ENCODE measurements at places on chromosomes 4 and X. TPM values are rescaled to one million over a fixed set of nuclear protein-coding genes. Genes with fewer than 3 reads are reported as not detected.

GRCh38 chr4:9936129-9936644 lies 85.1 kb downstream of the SLC2A9 start:
- DNase-seq, result no peak

DNA sequence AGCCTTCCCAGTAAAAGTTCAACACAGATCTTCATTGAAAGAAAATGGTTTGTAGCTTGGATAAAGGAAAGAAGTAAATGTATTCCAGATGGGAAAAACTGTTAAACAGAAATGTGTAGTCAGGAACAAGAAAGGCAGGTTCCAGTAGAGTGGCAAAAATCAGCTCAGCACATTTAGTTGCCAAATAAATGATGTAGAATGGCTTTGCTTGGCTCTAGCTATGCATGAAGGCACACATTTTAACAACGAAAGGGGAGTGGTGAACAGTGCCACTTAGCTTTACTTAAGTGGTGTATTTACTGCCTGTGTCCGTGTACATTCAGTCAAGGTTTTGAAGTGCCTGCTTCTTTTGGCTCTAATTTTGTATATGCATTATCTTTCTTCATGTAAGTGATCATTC lies 644.5 kb upstream of the ATOH1 start:
- peak; percentile 46 for DNase-seq

- DNase-seq, result no peak
Observed at GRCh38 chr4:41363384-41363981, 106.8 kb downstream of the UCHL1 start.

GRCh38 chrX:115988825-115989224 lies 181.7 kb upstream of the AGTR2 start:
- DNase-seq, result no peak

DNA sequence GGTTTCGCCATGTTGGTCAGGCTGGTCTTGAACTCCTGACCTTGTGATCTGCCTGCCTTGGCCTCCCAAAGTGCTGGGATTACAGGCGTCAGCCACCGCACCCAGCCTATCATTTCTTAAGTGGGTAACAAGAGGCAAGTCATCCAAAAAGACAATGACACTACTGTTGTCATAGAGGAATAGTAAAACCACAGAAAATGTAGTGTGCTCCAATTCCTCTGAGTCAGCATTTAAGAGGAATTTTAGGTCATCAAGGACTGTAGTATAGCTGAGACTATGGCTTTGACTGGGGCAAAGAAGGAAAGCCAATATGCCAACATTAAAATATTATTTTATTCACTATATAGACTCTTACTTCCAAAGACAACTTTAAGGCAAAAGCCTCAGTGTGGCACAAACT lies 48.4 kb downstream of the ATP8A1 start:
- no peak for DNase-seq

GRCh38 chrX:154730253-154730891 lies 20.5 kb downstream of the GAB3 start:
- DNase-seq, result no peak

- no peak for DNase-seq
Observed at GRCh38 chrX:133908223-133908955, 77.0 kb downstream of the GPC3 start.

DNA sequence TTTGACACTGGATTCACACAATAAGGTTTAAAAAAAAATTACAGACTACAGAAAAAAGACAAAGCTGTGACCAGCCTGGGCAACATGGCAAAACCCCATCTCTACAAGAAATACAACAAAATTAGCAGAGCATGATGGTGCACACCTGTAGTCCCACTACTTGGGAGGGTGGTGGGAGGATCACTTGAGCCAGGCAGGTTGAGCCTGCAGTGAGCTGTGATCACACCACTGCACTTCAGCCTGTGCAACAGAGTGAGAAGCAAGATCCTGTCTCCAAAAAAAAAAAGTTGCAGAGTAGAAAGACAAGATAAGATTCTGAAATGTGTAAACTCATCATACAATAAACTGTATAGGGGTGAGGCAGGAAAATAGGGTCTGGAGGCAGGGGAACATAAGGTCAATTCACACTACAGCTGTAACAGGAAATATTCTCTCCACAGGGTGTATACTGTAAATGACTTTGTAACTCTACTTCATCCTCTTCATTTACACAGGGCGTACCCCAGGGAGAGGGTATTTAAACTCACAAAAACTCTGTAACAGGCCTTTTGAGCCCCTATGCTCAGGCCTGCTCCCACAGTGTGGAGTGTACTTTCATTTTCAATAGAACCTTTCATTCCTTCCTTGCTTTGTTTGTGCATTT lies 112.6 kb upstream of the MAPK10 start:
- no peak for DNase-seq

The TENT5D gene
- 0.12 TPM for polyA plus RNA-seq

DNA sequence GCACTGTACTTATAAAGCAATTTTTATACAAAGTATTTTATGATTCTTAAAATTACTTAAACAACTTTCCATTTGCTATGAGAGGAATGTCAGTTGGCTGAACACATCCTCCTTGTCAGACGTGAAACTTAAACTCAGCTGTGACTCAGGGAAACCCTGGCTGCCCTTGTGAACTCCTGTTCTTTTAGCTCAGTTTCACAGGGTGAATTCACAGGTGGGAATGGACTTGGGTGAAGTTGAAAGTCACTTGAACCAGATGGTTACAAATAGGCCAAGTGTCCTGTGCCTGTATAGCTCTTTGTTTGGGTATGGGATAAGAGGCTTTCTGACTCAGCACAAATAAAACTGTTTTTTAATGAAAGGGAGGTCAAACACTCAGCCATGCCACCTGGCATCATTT lies 67.4 kb upstream of the FAM47B start:
- no peak for DNase-seq

GRCh38 chr4:74628852-74629620 lies 165.3 kb downstream of the BTC start:
- DNase-seq, result no peak

The LONRF3 gene
- polyA plus RNA-seq, result 0.85 TPM

DNA sequence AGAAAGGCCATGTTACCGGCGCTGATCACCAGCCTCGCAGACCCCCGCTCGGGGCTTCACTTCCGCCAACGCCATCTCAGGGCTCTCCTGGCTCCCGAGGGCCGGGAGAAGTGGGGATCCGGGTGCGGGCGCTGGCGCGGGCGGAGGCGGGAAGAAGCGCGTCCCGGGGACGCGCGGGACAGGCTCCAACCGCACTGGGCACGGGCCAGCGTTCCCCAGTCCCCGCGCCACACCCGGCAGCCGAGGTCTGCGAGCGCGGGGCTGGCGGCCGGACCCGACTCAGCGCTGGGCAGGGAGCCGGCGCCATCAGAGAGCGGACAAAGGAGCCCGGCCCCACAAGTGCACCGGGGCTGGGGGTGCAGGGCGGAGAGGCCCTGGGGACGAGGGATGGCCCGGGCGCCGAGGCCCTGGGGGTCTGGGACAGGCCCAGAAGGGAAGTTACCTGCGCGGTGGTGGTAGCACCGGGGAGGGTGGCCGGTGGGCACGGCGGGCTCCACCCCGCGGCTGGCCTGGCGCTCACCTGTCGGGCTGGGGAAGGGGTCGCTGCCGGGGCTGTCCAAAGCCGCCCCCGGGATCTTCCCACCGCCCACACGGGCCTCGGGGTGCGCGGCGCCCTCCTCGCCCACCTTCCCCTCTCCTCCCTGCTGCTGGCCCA lies 449 bp downstream of the CTPS2 start:
- DNase-seq, result no peak

The AR gene
- polyA plus RNA-seq, result 3.3 TPM

The TMPRSS11F gene
- polyA plus RNA-seq, result 0.12 TPM

The CXCL3 gene
- polyA plus RNA-seq, result 0.15 TPM

DNA sequence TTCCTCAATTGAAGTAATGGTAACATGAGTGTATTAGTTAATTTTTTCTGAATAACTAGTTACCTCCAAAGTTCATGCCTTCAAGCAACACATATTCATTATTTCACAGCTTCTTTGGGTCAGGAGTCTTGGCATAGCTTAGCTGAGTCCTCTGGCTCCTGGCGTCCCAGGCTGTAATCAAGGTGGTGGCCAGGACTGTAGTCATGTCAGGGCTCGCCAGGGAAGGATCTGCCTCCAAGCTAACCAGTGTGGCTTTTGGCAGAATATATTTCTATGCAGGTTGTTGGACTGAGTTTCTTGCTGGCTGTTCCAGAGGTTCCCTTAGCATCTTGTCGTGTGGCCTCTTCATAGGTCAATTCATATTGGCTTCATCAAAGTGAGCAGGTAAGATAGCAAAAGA lies 10.0 kb upstream of the HS3ST1 start:
- DNase-seq, result no peak

The ASB5 gene
- polyA plus RNA-seq, result 0.18 TPM

The ADGRG4 gene
- polyA plus RNA-seq, result not detected

The ZNF518B gene
- polyA plus RNA-seq, result 32.7 TPM

DNA sequence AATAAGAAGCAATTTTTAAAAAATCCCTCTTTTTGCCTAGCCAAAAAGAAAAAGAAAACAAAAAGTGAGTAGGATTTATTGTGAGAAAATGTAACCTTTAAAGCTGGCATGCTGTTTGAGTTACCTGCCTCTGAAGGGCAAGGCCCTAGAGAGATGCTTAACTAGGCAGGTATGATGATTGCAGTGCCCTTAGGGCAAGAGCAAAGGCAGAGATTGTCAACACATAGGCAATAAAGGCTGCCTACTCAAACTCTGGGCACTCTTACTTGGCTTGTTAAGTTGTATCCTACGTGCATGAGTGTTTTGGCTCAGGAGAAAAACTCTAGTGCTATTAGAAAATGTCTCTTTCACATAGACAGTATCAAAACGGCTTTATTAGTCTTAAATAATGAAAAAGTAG lies 306.0 kb downstream of the RPA4 start:
- DNase-seq, result no peak

DNA sequence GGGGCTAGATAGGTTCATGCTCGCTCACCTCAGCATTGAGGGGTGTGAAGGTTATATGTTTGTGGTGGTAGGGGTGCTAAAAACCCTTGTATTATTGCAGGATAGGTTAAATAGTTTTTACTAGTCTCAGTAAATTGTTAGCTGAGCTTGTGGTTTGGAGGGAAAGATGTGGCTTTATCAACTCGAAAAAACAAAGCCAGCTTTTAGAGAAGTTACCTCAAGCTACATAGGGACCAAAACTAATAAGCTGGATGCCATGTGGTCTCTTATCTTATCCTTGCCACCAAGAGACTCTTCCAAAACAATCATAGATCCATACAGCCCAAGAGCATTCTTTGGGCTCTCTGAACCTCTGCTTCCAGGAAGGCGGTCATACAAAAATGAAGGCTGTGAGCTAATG lies 29.2 kb downstream of the MSN start:
- DNase-seq, result no peak

The GPR50 gene
- 0.10 TPM for polyA plus RNA-seq

Measured in left kidney (tissue), 8 donors.